Left hindlimb (tissue), 1 donor: ENCODE measurements at places on chromosomes 12 and 14.

DNA sequence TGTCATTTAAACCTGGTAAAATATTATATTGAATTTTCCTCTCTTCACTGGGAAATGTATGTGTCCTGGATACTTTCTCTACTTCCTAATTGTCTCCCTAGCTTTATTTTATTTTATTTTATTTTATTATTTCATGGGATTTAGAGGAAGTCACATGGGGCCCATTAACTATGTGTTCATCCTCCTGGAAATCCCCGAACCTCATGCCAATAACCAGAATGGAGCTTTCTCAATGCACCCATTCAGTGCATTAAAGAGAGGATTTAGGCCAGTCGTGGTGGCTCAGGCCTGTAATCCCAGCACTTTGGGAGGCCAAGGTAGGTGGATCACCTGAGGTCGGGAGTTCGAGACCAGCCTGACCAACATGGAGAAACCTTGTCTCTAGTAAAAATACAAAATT lies 1.3 kb upstream of the RPGRIP1 start:
- DNase-seq = no peak

- DNase-seq = no peak
Measured at GRCh38 chr12:5439371-5439771, 7.5 kb downstream of the NTF3 start.

- DNase-seq = no peak
Measured at GRCh38 chr12:6476489-6476888, 6.0 kb upstream of the VAMP1 start.

DNA sequence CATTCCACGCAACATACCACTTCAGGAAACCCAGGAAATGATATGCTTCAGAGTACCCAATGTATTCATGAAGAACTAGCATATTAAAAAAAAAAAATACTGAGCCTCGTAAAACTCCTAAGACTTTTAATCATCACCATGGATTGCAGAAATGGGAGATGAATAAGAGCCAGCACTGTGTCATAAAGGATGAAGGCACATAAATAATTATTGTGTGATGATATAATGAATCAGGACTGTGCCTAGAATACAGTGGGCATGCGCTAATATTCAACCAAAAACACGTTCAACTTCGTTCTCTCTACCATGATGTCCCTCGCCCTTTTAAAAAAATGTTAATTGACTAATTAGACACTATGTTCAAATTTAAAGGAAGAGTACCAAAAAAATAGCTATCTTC lies 68.7 kb downstream of the CIT start:
- DNase-seq = no peak

DNA sequence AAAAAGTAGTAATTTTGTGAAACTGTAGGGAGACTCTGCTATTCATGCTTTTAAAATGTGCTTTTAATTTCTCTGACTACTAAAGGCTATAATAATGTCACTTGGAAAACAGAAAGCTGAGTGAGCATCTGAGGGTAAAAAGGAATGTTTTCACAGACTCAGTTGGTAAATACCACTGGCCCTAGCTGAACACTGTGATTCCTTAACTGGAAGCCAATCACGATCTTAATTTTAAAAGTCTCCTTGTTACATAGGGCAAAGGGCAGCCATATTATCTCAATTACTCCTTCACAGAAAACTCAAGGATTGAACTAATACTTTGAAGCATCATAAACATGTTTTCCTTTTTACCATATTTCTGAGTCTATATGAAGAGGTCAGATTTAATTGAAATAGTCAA lies 41.9 kb downstream of the PAWR start:
- no peak for DNase-seq

DNA sequence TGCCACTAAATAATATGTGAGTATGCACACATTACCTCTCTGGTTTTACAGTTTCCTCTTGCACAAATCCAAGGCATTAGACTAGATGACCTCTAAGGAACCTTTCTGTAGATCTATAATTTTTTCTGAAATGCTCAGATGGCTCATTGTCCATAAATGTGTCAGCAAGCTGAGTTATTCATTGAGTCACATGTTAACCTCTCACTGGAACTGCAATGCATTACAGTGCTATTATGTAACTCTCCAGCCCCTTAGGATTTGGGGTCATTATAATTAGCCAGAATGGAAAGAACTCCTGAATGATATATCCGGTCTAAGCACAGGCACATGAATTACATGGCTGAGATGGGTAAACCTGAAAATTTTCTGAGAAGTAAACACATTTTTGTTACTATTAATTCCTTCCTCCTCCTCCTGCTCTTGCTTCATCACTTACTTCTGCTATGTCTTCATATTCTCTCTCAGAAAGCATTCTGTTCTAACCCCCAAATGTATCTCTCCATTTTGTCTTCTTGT lies 20.3 kb upstream of the DRAM1 start:
- DNase-seq = no peak

GRCh38 chr12:121190523-121191031 lies 19.4 kb upstream of the P2RX4 start:
- no peak for DNase-seq

GRCh38 chr14:68666236-68666635 lies 126.6 kb downstream of the ZFP36L1 start:
- no peak for DNase-seq

GRCh38 chr12:100827901-100828520 lies 33.4 kb downstream of the ANO4 start:
- no peak for DNase-seq
